ENCODE measurements at places on chromosomes 5 and 9.
A peak's percentile ranks its signal among the peaks of the same experiment; 100 is the strongest.

DNA sequence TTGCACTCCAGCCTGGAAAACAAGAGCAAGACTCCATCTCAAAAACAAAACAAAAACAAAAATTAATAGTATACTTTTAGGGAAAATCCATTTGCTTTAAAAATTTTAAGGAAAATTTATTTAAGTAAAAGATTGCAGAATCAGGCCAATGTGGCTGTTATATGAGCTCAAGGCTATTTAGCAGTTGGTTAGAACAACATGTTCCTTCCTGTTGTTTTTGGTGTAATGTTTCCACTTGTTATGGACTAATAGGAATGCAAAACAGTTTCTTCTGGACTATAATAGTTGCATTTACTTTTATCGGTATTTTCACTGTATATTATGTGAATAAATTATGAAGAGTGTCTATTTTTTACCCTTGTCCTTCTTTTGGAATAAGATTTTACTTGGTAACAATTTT lies 3.0 kb upstream of the CDC42SE2 start:
- DNase-seq = no peak

GRCh38 chr5:158785397-158785796 lies 314.3 kb downstream of the EBF1 start:
- DNase-seq = no peak

DNA sequence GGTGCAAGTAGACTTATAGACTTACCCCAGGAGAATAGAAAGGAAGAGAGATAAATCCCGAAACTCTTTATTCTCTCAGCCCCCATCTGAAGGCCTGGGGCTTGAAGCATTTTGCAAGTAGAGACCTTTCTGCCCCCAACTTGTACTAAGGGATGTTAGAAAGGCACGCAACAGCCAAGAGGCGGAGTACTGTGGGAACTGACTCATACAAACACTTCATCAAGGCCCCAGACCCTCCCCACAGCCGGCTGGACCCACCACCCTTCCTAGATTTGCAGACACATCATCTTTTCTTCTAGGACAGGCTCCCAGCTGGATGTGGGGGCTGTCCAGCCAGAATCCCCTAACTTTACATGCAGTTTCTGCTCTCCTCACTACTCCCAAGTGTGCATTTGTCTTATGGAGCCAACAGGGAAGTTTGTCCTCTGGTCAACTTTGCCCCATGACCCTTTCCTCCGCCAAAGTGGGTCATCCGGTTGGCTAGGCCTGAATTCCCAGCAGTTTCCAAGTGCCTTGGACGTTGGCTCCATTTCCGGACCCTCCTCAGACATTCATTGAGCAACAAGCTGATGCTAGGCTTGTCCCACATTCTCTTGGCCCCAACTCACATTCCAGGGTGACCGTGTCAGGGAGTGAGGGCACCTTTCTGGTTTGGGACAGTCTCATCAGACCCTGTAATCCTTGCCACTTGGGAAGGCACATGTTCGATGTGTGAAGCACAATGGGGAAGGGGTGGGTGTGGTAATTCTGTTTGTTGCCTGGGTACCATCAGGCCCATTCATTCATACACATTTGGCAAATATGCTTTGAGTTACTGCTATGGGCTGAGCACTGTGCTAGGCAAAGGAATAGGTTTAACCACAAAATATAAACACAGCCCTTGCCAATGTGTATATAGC lies 64.6 kb downstream of the ABLIM3 start:
- DNase-seq = no peak

GRCh38 chr5:89844548-89844947 lies 565.0 kb downstream of the CETN3 start:
- no peak for DNase-seq

DNA sequence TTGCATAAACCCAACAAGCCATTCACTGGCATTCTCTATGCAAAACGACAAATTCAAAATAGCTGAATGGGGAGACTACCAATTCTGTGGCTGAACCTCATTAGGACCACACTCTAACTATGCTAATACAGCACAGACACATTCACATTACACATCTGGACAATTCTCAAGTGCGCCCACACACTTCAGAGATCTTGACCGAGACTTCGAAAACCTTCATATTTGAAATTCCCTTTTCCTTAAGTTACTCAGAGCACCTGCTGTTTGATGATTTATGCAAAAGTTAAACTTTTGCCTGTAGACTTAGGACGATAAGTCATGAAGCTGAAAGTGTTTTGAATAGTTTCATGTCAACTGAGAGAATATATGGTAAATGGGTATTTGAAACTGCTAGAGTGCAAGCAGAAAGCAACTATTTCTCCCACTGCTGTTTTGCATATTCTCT lies 111.9 kb downstream of the FBN2 start:
- DNase-seq = no peak

DNA sequence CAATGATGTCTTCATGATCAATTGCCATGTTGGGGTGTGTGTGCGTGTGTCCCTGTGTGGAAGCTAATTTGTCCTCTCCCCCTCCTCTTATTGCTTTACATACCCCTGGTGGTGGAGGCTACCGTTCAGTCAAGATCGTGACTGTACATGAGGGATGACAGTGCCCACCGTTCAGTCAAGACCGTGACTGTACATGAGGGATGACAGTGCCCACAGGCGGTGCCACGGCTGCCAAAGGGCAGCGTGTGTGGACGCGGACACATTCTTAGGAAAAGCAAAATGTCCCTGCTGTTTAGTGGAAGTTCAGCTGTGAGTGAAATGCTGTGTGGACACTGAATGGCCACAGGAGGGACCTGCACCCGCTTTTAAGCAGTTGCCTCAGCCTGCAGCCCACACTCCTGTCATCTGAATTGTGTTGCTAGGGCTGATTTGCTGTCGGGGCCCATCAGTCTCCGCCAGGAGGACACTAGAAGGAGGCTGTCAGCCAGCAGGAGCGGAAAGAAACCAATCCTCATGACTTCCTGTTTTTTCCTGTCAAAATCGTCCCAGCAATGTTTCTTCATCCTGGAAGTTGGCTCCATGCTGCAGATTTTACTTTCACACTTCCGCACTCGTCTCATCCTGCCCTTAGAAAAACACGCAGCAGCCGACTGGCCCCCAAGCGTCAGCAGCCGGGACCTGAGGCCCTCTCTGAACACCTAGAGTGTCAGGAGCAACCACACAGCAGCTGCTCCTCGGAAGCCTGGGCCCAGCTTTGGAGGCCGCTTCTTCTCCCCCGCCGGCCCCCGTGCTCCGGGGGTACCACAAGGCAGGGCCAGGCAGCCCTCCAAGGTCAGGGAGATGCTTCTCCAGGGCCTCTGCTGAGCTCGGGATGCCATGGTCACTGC lies 9.1 kb downstream of the OR2V1 start:
- DNase-seq = no peak

DNA sequence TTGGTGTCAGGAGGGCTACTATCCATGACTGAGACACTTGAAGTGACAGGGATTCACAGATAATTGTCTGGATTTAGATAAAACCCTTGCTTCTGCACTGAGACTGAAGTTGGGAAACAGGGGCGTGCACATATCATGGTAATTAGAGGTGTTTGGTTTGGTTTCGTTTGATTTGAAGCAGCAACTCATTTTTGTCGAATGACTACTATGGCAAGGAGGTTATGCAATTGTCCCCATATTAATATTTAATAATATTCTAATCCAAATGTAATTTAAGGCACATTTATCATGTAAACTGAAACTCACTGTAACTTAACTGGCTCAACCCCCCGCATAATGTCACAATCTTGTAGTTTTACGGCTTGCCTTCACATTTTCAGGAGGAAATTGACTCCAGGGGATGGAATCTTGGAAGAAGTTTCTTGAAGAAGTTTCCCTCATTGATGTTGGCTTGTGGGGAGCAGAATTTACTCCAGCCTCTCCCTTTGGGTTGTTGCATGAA lies 12.5 kb downstream of the ZNF366 start:
- no peak for DNase-seq

GRCh38 chr9:96556701-96557461 lies 62.8 kb downstream of the CDC14B start:
- DNase-seq = no peak

- peak; percentile 34 for DNase-seq
Measured at GRCh38 chr5:150411245-150411979, 1.3 kb downstream of the CD74 start.

DNA sequence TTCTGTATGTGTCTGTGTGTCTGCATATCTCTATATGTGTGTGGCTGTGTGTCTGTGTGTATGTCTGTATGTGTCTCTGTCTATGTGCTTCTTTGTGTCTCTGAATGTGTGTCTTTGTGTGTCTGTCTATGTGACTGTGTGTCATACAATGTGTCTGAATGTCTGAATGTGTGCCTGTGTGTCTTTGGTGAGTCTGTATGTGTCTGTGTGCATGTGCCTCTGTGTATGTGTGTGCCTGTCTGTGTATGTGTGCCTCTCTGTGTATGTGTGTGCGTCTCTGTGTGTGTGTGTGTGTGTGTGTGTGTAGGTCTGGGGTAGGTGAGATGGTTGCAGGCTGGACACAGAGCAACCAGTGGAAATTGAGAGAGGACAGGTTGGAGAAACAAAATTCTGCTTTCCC lies 435.3 kb downstream of the ARHGEF28 start:
- DNase-seq = no peak

- no peak for DNase-seq
Measured at GRCh38 chr5:54090495-54091120, 219.8 kb downstream of the ARL15 start.

GRCh38 chr5:122608222-122608621 lies 166.7 kb upstream of the SNX2 start:
- DNase-seq = no peak

DNA sequence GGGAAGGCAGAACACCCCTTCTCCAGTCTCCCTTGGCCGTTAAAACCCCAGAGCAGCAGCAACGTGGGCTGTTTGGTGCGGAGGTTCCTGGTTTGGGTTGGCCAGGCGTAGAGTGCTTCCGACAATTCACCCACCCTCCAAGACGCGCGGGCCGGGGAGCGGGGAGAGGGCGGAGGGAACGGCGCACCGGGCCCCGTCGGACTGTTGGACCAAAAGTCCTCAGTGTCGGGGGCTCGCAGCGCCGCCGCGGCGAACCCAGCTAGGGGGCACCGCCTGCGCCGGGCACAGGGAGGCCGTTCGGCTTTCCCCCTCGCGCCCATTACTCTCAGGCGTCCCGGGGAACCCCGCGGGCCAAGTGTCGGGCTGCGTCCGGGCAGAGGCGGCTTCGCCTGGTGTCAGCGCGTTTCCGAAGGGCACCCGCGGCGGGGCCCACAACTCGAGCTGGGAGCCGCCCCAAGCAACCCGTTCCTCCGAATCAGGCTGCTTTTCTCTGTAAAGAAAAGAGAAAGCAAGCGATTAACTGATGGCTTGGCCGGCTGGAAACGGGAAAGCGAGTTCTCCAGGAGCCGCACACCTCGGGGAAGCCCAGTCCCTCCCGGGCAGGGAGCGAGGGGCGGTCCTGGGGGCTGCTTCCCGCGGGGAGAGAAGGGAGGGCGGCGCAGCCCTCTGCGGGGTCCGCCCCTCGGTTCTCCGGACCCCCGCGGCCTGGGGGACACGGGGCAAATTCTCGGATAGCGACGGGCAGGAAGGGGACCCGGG lies 145.5 kb downstream of the ERCC6L2 start:
- no peak for DNase-seq

GRCh38 chr9:33297432-33297831 lies 7.1 kb downstream of the NFX1 start:
- no peak for DNase-seq

- no peak for DNase-seq
Measured at GRCh38 chr5:61788548-61788947, 456.5 kb downstream of the ZSWIM6 start.

DNA sequence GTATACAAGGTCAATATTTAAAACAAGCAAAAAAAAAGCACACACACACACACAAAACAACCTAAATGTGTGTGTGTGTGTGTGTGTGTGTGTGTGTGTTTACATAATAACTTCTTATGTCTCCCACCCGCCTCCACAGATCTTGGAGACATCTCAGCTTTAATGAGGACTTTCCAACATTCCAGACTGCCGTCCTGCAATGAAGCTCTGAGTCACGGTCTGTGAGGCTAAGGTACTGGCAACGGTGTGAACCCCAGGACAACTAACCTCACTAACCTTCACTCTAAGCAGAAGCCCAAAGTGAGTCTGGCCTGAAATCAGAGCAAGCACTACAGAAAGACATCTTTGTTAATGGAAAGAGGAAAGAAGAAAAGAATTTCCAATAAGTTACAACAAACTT lies 22.3 kb downstream of the ZNF474 start:
- DNase-seq = no peak

GRCh38 chr5:91556-92263 lies at the start of gene PLEKHG4B:
TSS of gene PLEKHG4B (plus strand) at chr5:92168. CDS start at chr5:92232, 64 bp downstream.
- no peak for DNase-seq

GRCh38 chr9:15153961-15154360 lies 153.1 kb downstream of the TTC39B start:
- DNase-seq = no peak

DNA sequence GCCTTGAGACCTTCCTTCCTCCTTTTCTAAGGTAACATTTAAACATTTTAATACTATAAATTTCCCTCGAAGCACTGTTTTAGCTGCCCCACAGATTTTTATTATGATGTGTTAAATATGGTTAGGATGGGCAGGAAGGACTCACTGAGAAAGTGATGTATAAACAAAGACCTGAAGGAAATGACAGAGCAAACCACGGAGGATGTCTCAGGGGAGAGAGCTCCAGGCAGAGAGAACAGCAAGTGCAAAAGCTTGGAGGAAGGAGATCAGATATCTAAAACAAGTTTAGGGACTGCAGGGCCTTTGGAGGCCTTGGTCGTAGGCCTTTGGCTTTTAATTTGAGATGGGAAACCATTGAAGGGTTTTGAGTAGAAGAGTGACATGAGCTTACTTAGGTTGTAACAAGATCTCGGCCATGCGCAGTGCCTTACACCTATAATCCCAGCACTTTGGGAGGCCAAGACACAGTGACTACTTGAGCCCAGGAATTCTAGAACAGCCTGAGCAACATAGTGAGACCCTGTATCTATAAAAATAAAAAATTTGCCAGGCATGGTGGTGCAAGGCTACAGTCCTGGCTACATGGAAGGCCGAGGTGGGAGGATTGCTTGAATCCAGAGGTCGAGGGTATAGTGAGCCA lies 35.5 kb upstream of the LRRTM2 start:
- no peak for DNase-seq

- DNase-seq = no peak
Measured at GRCh38 chr9:11702548-11702947, 990.6 kb upstream of the TYRP1 start.

DNA sequence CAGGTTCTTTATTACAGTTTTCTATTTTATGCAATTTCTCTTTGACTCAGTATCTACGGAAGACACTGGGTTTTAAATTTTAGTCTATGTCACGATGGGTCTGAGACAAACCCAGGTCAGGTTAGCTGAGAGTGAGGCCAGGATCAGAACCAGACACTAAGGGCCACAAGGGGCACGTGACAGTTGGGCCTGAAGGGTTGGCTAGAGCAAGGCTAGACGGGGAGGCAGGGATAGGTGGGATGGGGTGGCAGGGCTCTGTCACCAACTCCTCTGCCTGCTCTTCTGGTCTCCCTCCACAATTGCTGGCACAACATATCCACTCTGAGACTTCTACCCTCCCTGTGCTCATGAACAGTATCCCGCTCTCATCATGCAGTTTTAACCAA lies 76.4 kb downstream of the MED27 start:
- DNase-seq = no peak

GRCh38 chr9:108691614-108692013 lies 164.2 kb downstream of the ACTL7B start:
- no peak for DNase-seq

All from stimulated activated CD4-positive, alpha-beta T cell treated with anti-CD3 and anti-CD28 coated beads, Interleukin-1b, Interleukin-23, amount 100 ng/mL, for 24 hours (primary cell).